Fibroblast of mammary gland (primary cell): ENCODE measurements at places on chromosomes 5 and 9.
A peak's percentile ranks its signal among the peaks of the same experiment; 100 is the strongest.

DNA sequence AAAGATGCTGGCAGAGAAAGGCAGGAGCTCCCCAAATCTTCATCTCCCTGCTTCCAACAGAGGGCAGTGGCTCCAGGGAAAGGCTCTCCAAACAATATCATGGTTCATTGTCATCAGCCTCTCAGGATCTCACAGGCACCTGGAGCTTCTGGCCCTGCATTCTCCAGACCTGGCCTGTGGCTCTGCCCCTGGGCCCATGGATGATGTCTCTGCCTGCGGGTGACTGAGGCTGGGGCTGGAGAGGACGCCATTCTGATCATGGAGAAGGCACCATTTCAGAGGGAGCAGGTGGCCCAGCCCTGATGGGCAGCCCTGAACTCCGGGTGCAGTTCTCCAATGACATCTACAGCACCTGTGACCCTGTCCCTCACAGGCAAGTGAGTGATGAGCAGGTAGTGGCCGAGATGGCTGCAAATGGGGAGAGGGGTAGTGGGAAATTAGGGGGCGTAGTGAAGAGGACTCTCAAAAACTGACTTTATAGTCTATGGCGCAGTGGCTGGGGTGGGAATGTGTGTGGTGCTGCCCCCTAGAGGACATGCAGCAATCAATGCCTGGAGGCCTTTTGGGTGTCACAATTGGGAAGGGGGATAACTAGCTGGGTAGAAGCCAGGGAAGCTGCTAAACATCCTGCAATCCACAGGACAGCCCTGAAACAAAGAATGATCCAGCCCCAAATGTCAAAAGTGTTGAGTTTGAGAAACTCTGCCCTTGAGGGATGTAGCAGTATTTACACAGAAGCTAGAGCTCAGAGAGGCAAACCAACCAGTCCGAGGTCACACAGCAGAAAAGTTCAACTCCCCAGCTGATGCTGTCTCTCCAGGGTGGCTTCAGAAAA is 3.2 kb downstream of the SH3PXD2B start:
- peak; percentile 68 for DNase-seq

GRCh38 chr5:142360607-142361120 is 35.8 kb upstream of the SPRY4 start:
- DNase-seq = peak; percentile 80

DNA sequence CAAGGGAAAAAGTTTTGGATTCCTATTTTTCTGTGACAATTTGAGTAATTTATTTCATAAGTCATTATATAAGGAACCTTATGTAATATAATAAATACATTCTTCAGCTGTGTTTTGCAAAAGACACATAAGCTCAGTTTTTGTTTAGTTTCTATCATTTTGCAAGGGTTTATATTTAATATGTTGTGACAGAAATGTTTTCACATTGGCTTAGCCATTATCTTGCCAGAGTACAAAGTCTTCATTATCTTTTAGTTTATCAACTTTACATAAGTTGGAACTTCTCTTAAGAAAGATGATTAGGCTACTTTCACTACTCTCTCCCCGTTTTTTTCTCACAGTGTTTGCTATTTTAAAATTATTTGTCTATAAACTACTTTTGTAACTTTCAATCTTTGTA is 54.8 kb downstream of the ERCC6L2 start:
- DNase-seq = no peak

GRCh38 chr9:135076143-135076875 is 11.2 kb upstream of the OLFM1 start:
- no peak for DNase-seq

DNA sequence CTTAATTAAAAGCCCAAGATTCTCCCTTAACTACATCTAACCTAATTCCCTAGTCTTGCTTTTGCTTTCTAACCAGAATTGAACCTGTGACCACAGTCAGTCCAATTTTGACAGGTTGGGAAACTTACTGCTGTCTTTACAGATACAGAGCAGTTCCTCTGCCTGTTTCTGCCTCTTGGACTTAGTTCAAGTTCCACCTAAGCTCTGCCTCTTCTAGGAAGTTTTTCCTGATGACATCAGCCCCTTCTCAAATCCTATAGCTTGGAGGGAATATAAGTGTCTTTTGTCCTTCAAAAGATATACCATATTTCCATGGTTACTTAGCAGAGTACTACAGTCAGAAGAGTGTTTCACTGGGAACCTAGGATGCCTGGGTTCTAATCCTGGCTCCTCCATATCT is 31.7 kb downstream of the BRINP1 start:
- no peak for DNase-seq
